Choroid plexus epithelial cell (primary cell): ENCODE measurements at places on chromosomes 5 and 9.
A peak's percentile ranks its signal among the peaks of the same experiment; 100 is the strongest.

GRCh38 chr9:127707766-127708165 lies 978 bp downstream of the CFAP157 start:
- no peak for DNase-seq

DNA sequence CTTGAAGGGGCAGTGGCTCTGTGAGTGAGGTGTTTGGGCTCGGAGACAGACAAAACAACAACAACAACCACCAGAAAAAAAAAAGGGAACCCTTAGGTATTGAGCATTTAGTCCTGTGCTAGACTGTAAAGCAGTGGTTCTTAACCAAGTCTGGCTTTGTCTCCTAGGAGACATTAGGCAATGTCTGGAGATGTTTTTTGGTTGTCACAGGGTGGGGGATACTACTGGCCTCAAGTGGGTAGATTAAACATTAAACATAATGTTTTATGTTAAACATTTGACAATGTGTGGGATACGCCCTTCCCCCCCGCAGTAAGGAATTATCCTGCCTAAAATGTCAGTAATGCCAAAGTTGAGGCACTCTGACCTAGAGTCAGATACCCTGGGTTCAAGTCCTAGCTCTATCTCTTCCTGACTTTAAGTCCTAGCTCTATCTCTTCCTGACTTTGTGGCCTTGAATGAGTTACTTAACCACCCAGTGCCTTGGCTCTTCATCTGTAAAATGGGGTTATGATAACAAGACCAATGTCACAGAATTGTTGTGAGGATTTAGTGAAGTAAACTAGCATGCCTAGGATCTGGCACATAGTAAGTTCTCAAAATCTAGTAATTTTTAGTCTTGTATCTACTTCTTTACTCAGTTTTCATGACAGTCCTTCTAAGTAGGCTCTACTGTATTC lies 1.8 kb downstream of the TRIM32 start:
- peak; percentile 18 for DNase-seq

GRCh38 chr5:147413266-147413665 lies 96.6 kb downstream of the DPYSL3 start:
- DNase-seq: no peak

- peak; percentile 47 for DNase-seq
These were observed 131.4 kb upstream of the LHFPL2 start for GRCh38 chr5:78779771-78780616.

DNA sequence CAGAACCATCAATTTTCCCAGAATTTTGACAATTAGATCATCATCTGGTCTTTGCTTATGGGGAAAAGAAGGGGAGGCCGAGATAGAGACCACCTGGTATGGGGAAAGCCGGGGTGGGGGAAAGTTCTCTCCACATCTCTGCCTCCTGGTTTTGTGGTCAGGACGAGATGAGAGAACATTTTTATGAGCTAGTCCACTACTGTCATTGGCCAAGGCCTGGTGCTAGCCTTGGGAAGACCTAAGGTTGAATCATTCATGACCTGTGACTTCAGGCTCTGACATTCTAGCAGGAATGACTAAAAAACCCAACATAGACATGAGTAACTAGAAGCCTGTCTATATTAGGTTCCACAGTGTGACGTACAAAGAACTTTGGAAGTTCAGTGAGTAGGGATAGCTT lies 135.2 kb downstream of the PTTG1 start:
- no peak for DNase-seq

DNA sequence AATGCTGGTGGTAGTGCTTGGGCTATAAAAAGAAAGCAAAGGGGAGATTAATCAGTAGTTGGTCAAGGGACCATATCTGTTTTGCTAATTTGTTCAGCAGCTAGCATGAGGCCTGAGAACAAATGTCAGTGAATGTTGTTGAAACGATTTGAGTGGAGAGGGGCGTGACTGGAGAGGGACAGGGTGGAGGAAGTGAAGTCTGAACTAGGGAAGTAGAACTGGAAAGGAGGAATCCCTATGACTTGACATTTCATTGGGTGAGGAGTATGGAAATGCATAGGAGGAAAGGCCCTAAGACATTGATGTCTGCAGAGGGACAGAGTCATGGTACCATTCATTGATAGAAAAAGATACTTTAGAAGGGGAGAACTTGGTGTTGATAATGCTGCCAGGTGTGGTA lies 19.7 kb downstream of the TLE4 start:
- DNase-seq: no peak

DNA sequence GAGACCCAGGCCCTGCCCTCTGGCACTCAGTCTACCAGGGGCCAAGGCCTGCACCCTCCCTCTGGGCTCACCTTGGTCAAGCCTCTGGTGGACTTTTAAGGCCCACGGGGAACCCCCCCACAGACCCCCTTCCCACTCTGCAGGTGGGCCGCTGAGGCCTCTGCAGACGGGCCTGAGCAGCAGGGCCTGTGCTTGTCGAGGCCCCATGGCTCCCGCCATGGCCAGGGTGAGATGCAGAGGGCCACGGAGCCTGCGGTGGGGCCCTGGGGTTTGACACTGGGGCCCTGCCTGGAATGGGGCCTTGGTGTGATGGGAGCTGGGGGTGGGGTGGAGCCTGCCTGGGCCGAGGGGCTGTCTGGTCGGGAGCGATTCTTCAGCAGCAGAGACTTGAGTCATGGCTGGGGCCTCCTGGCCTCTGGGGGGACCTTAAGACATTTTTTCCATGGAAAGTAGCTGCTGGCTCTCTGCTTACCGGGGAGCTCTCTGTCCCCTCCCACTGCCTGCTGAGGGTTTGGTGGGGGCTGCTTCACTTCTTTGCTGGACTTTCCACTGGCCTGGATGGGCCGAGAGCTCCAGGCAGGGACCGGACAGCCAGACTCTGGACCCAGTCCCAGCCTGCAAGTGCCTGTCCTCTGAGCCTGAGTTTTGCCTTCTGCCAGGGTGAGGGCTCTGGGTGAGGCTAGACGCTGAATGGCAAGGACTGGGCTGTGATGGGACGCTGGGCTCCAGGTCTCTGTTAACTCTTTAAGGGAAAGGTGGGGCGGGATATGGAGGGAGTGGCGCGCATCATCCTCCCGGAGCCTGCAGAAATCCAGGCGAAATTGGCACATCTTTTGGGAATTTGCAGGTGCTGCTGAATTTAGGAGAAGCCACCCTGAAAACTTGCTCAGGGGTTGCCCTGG lies 132.2 kb downstream of the RXRA start:
- DNase-seq: peak; percentile 74

DNA sequence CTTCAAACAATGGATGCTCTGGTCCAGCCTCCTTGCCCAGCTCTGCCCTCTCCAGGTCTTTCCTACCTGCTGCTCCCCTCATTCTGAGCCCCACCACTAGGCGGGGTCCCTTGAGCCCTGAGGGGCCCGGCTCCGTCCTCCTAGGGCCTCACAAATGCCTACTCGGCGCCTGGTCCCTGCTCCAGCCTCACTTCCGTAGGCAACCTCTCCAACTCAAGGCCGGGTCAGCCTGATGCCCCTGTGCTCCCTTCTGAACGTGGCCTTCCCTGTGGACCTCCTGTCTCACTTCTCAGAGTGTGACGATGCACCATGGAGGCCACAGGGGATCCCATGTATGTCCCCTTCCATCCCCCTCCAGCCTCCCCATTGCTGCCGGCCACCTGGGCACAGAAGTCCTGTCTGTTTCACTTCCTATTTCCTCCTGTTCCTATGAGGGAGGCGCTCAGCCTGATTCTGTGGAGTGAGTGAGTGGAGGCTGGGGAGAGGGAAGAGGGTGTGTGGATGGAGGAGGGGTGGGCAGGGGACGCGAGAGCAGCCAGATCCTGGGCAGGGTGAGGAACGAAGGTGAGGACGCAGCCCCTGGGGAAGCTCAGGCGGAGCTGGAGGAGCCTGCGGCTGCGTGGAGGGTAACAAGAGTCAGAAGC lies 127.2 kb upstream of the FAM120A start:
- no peak for DNase-seq
